ENCODE measurements at places on chromosomes 16 and 17. TPM values are rescaled to one million over a fixed set of nuclear protein-coding genes. Genes with fewer than 3 reads are reported as not detected.

The ST6GALNAC1 gene
- total RNA-seq, result 4.9 TPM

DNA sequence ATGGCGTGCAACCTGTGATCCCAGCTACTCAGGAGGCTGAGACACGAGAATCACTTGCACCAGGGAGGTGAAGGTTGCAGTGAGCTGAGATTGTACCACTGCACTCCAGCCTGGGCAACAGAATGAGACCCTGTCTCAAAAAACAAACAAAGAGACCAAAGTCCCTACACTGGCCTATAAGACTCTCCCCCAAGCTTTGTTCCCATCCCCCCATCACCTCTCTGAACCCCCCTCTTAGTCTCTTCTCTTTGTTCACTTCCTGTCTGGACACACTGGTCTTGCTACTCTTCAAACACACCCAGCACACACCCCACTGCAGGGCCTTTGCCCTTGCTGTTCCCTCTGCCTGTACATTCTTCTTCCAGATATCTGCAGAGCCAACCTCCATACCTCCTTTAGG is 7.8 kb upstream of the SCNN1B start:
- no peak overlapping the region for H3K4me3 ChIP-seq
- no peak for DNase-seq
- H3K36me3 ChIP-seq, result no peaks in the 10 kb centered on the region

DNA sequence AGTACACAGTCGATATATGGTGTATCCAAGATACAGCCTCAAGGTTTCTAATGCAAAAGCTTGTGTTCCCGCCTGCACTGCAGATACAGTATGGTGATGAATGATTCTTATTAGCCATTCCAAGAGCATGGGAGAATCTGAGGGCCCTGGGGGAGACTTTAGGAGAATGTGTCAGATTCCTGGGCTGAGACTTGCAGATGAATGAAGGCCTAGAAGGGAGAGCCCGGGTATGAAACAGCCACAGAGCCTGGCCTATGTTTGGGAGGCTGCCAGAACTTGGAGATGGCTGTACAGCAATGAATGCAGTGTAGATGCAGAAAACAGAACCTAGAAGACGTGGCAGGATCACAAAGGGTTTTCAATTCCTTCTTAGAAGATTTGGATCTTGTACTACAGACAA is 510.7 kb downstream of the HAPSTR1 start:
- H3K36me3 ChIP-seq, result no peaks in the 10 kb centered on the region
- H3K27ac ChIP-seq, result no peak overlapping the region
- no peaks in the 10 kb centered on the region for H3K4me1 ChIP-seq
- no peak overlapping the region for H3K4me3 ChIP-seq
- no peak for DNase-seq
- no peaks in the 10 kb centered on the region for H3K27me3 ChIP-seq

The MEOX1 gene
- 16.1 TPM for total RNA-seq

DNA sequence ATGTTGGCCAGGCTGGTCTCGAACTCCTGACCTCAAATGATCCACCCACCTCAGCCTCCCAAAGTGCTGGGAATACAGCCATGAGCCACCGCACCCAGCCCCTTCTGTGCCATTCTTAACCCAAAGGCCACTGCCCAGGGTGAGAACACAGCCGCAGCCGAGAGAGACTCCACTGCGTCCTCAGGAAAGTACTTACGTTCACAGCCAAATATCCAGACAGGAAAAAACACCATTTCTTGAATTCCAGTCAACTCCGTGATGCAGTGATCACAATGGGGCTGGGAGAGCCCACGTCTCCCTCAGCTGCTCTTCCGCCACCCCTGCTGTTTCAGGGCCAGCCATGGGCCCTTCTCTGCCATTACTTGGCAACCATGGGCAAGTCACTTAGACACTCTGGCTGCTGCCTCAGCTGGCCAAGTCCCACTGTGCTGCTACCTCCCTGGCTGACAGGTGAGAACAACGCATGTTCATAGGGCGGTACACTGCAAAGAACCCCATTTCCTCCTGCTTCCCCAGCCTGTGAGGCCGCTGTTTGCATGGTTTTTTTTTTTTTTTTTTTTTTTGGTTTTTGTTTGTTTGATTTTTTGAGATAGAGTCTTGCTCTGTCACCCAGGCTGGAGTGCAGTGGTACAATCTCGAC is 4.3 kb downstream of the CDIP1 start:
- peak overlapping the region; percentile 23 for H3K27ac ChIP-seq
- no peaks in the 10 kb centered on the region for H3K27me3 ChIP-seq
- H3K36me3 ChIP-seq, result peaks cover 16% of the 10 kb centered on the region
- no peak for DNase-seq
- H3K4me1 ChIP-seq, result peaks cover 43% of the 10 kb centered on the region
- no peak overlapping the region for H3K4me3 ChIP-seq

GRCh38 chr16:69171325-69172084 is 15.5 kb upstream of the SNTB2 start:
- no peak overlapping the region for H3K4me3 ChIP-seq
- peak overlapping the region; percentile 87 for H3K27ac ChIP-seq
- H3K4me1 ChIP-seq, result peaks cover 16% of the 10 kb centered on the region
- no peaks in the 10 kb centered on the region for H3K27me3 ChIP-seq
- H3K36me3 ChIP-seq, result peaks cover 5% of the 10 kb centered on the region

GRCh38 chr16:19926449-19927390 is 42.1 kb upstream of the GPRC5B start:
- H3K27ac ChIP-seq, result no peak overlapping the region
- H3K4me1 ChIP-seq, result no peaks in the 10 kb centered on the region
- H3K4me3 ChIP-seq, result no peak overlapping the region
- H3K27me3 ChIP-seq, result peaks cover 4% of the 10 kb centered on the region
- no peaks in the 10 kb centered on the region for H3K36me3 ChIP-seq

DNA sequence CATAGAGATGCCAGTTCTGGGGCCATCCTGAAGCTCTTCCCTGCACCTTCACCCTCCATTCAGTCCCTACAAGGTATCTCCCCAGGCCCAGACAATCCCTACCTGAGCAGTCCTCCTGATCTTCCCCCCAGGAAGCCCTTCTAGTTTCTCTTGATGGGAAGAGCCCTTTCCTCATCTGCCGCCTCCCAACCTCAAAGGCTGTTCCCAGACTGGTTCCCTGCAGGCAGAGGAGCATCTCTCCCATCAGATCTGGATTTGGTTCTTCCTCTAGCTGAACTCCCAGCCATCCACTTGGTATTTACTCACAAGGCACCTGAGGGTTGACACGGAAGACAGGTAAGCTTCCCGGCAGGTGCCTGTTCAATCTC is 24.6 kb upstream of the PHB1 start:
- H3K27me3 ChIP-seq, result no peaks in the 10 kb centered on the region
- no peak overlapping the region for H3K4me3 ChIP-seq
- H3K4me1 ChIP-seq, result peaks cover 6% of the 10 kb centered on the region
- DNase-seq, result no peak

- H3K27ac ChIP-seq, result no peak overlapping the region
- H3K4me1 ChIP-seq, result no peaks in the 10 kb centered on the region
- DNase-seq, result no peak
- H3K27me3 ChIP-seq, result peaks cover 6% of the 10 kb centered on the region
- H3K4me3 ChIP-seq, result no peak overlapping the region
Measured at GRCh38 chr17:56548661-56549060, 44.8 kb upstream of the NOG start.

GRCh38 chr16:64589836-64590235 is 532.0 kb downstream of the CDH11 start:
- H3K27ac ChIP-seq, result no peak overlapping the region
- no peak overlapping the region for H3K4me3 ChIP-seq
- no peaks in the 10 kb centered on the region for H3K27me3 ChIP-seq
- DNase-seq, result no peak

The SSH2 gene
- total RNA-seq, result 24.9 TPM

The DLG4 gene
- 18.5 TPM for total RNA-seq

- peak; percentile 95 for DNase-seq
- peak overlapping the region; percentile 82 for H3K27ac ChIP-seq
- H3K36me3 ChIP-seq, result no peaks in the 10 kb centered on the region
- H3K4me3 ChIP-seq, result no peak overlapping the region
Measured at GRCh38 chr17:40551091-40551878, 14.0 kb downstream of the CCR7 start.

The ITGAL gene
- 1.5 TPM for total RNA-seq

DNA sequence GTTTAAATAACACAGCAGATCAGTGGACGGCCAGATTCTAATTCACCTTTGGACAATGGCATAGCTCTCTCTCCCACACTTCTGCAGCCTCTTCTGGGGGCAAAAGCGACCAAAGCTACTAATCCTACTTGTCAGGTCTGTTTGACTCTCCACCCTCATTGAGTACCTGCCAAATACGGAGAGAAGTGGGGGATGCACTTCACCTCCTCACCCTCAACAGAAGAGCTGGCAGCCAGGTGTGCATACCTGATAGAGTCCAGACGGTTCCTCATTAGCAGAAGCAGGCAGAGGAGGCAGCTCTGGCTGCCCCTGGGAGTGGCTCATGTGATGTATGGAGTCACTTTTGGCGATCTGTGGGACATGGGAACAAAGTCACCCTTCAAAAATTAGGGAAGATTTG is 4.9 kb downstream of the DNAH3 start:
- no peak for DNase-seq
- no peak overlapping the region for H3K27ac ChIP-seq
- no peaks in the 10 kb centered on the region for H3K27me3 ChIP-seq
- H3K36me3 ChIP-seq, result no peaks in the 10 kb centered on the region
- H3K4me3 ChIP-seq, result no peak overlapping the region

The TP53TG3D gene
- not detected for total RNA-seq

DNA sequence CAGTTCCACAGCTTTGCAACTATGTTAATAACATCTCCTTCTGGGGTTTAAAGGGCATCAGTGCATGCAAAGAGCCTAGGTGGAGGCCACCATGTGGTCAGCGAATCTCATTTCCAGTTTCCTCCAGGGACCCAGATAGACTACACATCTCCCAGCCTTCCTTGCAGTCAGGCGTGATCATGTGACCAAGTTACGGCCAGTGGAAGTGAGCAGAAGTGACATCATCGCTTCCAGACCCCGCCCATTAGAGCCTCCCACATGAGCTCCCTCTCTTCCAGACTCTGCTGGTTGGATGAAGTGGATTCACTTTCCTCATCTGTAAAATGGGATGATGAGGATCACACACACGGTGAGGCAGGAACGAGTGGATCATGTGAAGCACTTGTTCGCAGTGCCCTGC is 27.4 kb upstream of the KDM8 start:
- no peaks in the 10 kb centered on the region for H3K36me3 ChIP-seq
- H3K4me1 ChIP-seq, result peaks cover 11% of the 10 kb centered on the region
- no peak overlapping the region for H3K27ac ChIP-seq
- no peak for DNase-seq
- H3K27me3 ChIP-seq, result no peaks in the 10 kb centered on the region

DNA sequence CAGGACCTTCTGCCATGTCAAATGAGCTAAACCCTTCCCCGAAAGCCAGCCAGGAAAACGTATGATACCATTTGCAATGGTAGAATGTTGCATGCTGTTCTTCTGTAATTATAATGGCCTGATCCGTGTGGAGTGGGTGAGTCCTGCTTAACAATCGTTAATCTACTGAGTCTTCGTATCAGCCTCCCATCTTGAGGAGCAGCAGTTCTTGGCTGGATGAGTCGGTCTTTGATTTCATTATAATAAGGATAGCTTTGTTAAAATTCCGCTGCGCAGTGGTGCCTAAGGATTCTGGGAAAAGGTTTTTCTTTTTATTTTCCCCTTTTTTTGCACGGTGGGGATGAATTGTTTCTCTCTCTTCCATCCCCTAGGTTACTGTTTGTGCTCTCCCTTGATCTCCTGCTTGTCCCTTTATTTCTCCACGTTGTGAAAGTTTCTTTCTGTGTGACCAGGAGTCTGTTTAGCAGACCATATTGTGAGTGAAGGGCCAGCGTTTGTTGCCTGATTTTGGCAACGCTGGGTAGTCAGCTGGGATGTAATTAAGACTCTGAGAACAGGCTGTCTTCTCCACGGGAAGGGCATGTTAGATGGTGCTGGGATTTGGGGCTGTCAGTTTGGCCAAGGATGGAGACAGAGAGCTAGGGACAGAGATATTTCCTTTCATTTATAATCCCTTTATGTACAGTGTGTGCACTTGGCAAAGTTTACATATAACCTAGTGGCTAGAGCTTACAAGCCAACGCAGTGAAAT is 263.0 kb downstream of the FTO start:
- no peak for DNase-seq
- H3K36me3 ChIP-seq, result no peaks in the 10 kb centered on the region
- H3K27me3 ChIP-seq, result no peaks in the 10 kb centered on the region
- H3K4me1 ChIP-seq, result no peaks in the 10 kb centered on the region
- H3K27ac ChIP-seq, result no peak overlapping the region
- no peak overlapping the region for H3K4me3 ChIP-seq

DNA sequence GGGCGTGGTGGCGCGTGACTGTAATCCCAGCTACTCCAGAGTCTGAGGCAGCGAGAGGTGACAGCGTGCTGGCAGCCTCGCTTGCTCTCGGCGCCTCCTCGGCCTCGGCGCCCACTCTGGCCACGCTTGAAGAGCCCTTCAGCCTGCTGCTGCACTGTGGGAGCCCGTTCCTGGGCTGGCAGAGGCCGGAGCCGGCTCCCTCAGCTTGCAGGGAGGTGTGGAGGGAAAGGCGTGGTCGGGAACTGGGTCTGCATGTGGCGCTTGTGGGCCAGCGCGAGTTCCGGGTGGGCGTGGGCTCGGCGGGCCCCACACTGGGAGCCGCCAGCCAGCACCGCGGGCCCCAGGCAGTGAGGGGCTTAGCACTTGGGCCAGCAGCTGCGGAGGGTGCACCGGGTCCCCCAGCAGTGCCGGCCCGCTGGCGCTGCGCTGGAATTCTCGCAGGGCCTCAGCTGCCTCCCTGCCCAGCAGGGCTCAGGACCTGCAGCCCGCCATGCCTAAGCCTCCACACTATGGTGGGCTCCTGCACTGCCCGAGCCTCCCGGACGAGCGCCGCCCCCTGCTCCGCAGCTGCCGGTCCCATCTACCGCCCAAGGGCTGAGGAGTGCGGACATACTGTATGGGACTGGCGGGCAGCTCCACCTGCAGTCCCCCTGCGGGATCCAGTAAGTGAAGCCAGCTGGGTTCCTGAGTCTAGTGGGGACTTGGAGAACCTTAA is 1093.3 kb upstream of the CDH8 start:
- H3K27ac ChIP-seq, result no peak overlapping the region
- H3K4me3 ChIP-seq, result no peak overlapping the region
- no peak for DNase-seq
- no peaks in the 10 kb centered on the region for H3K4me1 ChIP-seq
- H3K27me3 ChIP-seq, result no peaks in the 10 kb centered on the region

DNA sequence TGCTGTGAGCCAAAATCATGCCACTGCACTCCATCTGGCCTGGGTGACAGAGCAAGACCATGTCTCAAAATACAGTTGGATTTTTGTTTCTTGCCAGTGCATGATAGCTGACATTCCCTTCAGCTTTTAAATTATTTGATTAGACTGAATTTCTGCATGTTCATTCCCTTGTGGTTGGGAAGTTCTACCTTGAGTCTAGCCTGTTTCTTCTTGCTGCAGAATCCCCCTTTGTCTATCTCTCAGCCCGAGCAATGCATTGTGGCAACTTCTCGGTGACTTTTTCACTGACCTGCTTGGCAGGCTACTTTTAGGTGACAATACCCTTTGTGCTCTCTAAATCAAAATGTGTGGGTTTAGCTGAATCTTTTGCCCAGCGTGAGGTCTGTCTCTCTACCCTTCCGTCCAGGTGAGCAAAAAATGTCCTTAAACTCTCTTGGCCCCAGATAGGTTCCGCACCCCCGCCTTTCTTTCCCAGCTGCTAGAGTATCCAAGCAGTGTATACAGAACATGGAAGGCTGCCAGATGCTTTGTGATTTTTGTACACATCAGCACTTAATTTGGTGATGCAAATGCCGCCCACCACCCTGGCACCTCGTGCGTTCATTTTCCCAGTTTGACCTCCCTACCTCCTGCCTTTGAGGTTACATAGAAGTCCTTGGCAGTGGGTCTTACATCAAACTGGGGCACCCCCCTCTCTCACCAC is 130.2 kb downstream of the ABCC6 start:
- peaks cover 88% of the 10 kb centered on the region for H3K4me1 ChIP-seq
- H3K27me3 ChIP-seq, result no peaks in the 10 kb centered on the region
- DNase-seq, result no peak
- H3K36me3 ChIP-seq, result peaks cover 59% of the 10 kb centered on the region
- H3K27ac ChIP-seq, result peak overlapping the region; percentile 88
- H3K4me3 ChIP-seq, result no peak overlapping the region

GRCh38 chr17:44627513-44628242 is 28.6 kb upstream of the MEIOC start:
- H3K36me3 ChIP-seq, result no peaks in the 10 kb centered on the region
- no peak for DNase-seq
- H3K27ac ChIP-seq, result no peak overlapping the region
